ENCODE measurements at places on chromosomes 12 and 14.
A peak's percentile ranks its signal among the peaks of the same experiment; 100 is the strongest.

DNA sequence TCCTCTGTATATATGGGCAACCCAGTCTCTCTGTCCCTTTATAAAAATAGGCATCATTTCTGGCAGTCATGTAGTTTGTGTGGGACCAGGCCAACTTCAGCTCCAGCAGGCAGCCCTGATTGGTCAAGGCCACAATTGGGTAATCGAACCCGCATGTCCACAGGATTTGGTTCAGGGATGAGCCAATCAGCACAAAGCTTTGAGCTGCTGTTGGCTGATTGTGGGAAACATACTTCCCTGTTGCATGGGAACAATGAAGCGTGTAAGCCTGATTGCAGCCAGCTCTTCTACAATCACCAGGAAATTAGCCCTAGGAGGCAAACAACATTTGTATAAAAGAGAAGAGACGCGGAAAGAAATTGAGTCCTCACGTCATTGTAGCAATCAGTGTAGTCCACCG is 328.6 kb downstream of the PCNX1 start:
- DNase-seq = no peak

DNA sequence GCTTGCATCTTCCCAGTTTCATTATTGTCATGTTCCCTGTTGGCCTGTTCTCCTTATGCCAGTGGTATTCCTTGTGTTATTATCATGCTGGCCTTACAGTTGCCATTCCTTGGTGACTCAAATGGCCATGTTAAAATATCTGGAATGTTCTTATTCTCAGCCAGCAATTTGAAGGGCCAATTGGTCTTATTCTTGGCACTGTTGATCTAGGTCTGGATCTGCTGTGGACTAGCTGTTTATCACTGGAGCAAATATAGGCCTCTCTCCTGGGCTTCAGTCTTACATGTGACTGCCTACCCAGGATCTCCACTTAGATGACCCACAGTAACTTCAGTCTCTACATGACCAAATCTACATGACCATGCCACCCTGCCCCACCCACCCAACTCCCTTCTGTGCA is 5.4 kb downstream of the CIPC start:
- DNase-seq = no peak

- no peak for DNase-seq
These were observed 23.6 kb downstream of the TRHDE start for GRCh38 chr12:72295744-72296143.

- DNase-seq = no peak
These were observed 21.6 kb downstream of the PYM1 start for GRCh38 chr12:55906056-55906455.

- no peak for DNase-seq
These were observed 2.6 kb upstream of the CAPRIN2 start for GRCh38 chr12:30757316-30757715.

GRCh38 chr14:95273001-95273978 is 46.4 kb downstream of the CLMN start:
- DNase-seq = no peak

DNA sequence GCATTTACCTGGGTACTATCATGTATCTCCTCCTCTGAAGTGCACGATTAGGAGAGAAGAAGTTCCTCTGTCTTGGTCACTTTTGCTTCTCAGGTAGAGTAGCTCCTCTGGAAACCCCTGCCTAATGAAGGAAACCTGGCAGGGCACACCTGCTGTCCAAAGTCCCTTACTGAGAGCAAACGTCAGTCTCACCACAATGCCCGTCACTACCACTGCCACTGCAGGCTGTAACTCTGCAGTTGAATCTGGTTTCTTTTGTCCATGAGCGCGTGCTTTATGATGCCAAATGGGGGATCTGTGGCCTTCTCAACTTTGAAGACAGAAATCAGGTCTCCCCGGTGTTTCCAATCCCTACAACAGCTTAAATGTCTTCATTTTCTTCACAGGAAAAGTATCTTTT is 1068.6 kb downstream of the BCL11B start:
- no peak for DNase-seq

DNA sequence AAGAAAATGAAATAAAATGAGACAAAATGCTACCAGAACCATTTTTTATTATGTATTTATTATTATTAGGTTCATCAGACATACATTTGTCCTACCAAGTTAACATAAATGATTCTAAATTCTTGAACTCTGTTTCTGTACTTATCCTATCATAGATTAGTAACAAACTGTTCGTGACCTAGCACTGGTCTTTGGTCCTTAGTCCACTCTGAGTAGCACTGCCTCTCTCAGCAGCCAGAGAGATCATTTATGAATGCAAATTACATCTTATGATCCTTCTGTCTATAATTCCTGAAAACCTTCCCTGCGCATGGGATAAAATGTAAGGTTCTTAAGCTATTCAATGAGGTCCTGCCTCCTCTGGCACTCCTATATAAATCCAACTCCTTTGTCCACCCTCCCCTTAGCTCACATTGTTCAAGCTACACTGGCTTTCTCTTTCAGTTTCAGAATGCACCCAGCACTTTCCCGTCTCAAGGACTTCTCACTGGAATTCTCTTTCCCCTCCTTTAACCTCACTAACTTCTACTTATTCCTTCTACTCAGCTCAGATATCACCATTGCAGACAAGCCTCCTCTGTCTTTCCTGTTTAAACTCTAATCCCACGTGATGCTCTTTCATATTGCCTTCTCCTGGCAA is 17.1 kb downstream of the PDZRN4 start:
- no peak for DNase-seq

- no peak for DNase-seq
These were observed 13.2 kb upstream of the KRT80 start for GRCh38 chr12:52204931-52205505.

GRCh38 chr14:105532735-105533141 is 6.4 kb downstream of the TMEM121 start:
- DNase-seq = no peak

DNA sequence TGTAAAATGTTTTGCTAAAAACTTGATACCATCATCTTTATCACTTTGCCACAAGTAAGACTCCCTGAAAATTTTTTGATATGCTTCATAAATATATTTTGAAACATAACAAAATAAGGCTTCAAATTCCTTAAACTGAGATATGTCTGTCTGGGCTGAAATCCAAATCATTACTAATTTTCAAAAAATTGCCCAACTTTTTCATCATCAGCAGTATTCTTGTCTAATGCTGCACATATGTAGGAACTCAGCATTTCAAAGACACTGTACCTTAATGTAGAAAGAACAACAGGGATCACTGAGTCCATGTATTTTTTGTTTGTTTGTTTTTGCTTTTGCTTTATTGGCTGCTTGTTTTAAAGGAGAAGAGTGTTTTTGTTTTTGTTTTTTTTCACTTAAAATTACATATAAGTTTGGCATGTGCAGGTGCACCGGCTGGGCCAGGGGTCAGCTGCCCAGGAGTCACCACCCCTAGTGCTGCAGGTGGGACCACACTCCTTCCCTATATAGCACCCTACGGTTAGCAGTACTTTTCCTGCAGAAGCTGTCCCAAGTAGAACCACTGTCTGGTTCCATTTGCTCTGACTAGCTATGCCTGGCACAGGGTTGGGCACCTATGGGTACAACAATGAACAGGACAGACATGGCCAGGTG is 231.2 kb downstream of the PIK3C2G start:
- DNase-seq = no peak

DNA sequence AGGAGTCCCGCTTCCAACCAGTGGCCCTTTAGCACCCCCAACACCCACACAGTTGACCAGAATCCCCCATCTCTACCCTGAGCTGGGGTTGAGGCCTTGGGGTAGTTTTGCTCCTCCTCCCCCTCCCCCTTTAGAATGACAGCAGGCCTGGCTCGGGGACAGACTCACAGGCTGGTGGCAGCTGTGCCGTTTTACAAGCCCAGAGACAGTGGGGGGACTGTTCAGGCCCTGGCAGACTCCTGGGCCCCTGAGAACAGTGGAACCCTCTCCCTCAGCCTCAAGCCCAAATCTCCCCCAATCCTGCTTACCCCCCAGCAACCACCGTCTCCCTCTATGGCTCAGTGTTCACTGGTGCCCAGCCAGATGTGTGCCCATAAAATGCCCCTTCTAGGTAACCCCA is 10.1 kb downstream of the TMEM119 start:
- DNase-seq = no peak

DNA sequence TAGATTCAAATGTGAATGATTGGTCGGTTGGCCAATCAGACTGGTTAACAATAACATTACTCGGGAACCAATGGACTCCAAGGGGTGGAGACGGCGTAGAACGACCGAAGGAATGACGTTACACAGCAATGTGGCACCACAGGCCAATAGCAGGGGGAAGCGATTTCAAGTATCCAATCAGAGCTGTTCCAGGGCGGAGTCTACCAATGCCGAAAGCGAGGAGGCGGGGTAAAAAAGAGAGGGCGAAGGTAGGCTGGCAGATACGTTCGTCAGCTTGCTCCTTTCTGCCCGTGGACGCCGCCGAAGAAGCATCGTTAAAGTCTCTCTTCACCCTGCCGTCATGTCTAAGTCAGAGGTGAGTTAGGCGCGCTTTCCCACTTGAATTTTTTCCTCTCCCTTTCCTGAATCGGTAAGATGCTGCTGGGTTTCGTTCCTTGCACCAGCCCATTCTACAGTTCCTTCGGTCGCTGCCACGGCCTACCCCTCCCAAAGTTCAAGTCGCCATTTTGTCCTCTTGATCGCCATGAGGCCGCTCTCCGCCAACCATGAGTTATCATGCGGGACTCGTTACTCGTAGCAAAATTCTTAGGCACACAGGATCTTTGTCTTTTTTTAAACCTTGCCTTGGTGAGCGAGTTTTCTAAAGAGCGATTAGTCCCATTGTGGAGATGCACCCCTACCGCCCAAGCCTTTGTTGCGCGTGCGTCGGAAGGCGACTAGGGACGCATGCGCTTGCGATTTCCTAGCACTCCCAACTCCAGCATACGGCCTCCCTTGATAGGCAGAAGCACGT is at the start of gene HNRNPA1:
HNRNPA1 (plus strand) TSS at position 259 of the 793 bp plus-strand sequence; CDS start at position 341, 82 bp downstream.
- peak; percentile 92 for DNase-seq

DNA sequence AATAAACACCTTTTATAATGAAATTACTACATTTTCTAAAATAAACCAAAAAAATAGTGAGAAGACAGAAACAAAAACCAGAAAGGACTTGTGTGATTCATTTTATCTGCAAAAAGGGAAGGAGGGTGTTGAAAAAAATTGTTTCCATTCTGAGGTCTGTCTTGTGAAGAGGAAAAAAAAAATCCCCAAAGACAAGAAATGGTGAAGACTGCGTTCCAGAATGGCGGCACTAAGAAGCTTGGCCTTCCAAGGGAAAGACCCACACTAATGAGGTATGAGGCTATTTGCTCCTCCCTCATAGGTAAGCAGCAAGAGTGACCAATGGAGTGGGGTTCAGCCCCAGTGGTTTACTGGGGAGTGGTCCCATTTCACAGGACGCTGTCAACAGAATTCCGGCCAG is 35.0 kb downstream of the GNPTAB start:
- no peak for DNase-seq

- no peak for DNase-seq
These were observed 145.1 kb downstream of the SLC25A21 start for GRCh38 chr14:37027188-37027824.

GRCh38 chr12:130863298-130863697 is 8.6 kb upstream of the RAN start:
- no peak for DNase-seq

GRCh38 chr14:57487771-57488170 is 5.9 kb downstream of the CCDC198 start:
- no peak for DNase-seq

DNA sequence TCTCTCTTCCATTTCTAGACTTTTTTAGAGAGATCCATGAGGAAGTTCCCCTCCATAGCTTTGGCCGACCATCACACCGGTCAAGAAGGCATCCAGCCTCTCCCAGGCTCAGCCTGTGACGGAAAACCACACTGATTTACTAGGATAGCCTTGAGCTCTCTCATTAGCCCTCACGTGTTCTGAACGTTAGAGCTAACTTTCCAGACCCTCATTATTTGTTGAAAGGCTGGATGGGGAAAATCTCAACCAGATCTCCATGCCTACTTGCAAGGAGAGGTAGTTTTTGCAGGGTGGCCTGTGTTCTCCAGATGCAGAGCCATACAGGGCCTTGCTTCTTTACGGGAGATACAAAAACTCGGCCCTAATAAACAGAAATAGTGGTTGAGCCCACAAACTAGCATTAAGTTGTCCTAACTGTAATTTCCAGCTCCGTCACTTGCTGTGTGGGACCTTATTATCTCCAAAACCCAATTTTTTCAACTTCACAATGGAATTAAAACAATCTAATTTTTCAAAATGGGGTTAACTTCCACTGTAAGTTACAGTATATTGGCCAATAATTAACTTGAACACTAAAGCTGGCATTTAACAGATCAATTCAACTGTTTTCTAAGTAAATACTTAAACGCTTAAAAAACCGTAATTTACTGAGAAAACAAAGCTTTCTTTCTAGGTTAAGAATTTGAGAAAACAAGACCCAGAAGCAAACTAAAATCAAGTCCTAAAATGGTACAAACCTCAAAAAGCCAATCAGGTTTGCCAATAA is 65.3 kb downstream of the KLHL28 start:
- DNase-seq = no peak

- DNase-seq = no peak
These were observed 208.1 kb downstream of the PHLDA1 start for GRCh38 chr12:75823475-75823874.

GRCh38 chr14:58777541-58777979 is 139.8 kb downstream of the DACT1 start:
- no peak for DNase-seq

DNA sequence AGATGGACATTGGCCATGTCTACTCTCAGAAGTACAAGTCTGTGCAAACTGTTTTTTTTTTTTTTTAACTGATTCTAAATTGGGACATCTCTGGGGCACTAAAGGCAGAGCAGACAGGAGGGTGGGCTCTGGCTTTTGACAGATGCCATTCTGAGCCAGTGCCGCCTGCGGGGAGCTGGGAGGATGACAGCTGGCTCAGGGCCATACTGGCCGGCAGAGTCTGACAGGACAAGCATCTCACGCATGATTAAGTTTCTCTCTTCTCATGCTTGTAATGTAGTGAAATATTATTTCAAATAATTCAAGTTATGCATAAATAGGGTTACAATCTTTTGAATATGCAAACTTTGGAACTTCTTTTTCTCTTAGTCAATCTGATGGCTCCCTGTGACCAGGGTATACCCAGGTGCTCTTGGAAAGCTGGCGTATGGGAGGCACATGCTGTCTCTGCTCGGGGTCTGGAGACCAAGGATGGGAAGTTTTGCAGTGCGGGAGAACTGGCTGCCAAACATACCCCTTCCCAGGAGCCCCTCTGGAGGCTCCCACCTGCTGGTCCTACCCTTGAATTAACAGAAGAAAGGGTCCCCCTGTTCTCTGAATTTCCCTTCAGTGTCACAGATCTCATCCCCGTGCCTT is 7.6 kb downstream of the CDCA4 start:
- DNase-seq = no peak

GRCh38 chr12:56417739-56418138 is 31.5 kb downstream of the TIMELESS start:
- no peak for DNase-seq

Data from effector CD4-positive, alpha-beta T cell (primary cell).